ENCODE measurements at places on chromosomes 4 and X.

DNA sequence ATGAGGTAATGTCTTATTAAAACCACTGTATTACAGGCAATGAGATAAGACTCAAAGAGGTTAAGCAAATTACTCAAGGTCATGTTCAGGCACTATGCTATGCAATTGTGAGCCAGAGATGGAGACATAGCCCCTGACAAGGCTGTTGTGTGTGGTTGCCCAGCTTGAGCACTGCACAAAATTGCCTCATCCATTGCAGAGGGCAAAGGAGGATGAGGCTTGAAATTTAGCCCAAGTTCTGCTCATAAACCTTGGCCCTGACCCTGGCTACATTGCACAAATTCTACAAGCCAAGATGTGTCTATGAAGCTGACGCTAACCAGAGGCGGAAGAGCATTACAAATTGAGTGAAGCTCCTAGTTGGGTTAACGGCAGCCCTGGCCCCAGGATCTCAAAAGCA, 65.6 kb upstream of the PGM2 start:
- DNase-seq, result peak; percentile 23

GRCh38 chrX:2492531-2493218, 8.1 kb downstream of the DHRSX start:
- no peak for DNase-seq

DNA sequence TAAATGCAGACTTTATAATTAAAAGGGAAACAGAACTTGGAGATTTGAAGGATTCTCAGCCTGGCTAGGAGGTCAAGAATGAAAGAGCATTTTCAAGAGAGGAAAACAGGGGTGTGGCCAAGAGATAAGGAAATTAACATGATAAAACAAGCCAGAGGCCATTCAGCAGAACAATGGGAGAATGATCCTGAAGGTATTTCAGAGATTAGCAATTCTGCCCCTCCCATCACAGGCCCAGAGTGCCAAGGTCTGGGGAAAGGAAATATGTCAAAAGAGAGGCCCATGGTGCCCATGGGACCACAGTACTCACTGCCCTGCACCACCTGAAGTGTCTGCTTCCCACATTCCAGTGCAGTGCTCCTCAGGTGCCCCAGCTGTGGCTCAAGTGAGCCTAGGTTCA, 188.5 kb upstream of the STS start:
- DNase-seq, result no peak

- no peak for DNase-seq
Observed at GRCh38 chr4:722169-722725, 16.6 kb downstream of the PCGF3 start.

DNA sequence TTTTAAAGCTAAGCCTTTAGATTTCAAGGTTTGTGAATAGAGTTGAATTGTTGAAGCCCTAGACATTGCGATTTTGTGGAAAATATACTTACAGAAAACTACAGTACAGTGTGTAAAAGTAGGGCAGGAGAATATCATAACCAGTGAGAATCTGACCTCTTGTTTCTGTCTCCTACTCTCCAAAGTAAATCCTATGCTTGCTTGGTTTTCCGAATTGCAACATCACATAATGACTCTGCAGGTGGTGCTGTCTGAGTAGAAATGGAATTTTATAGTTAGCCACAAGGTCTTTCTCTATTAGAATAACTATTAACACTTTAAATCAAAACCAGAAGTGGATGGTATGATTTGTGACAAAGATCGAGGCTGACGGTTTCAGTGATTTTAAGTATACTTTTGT, 505.6 kb downstream of the RAPGEF2 start:
- DNase-seq, result no peak

- no peak for DNase-seq
Observed at GRCh38 chr4:74197080-74197479, 39.2 kb downstream of the MTHFD2L start.

DNA sequence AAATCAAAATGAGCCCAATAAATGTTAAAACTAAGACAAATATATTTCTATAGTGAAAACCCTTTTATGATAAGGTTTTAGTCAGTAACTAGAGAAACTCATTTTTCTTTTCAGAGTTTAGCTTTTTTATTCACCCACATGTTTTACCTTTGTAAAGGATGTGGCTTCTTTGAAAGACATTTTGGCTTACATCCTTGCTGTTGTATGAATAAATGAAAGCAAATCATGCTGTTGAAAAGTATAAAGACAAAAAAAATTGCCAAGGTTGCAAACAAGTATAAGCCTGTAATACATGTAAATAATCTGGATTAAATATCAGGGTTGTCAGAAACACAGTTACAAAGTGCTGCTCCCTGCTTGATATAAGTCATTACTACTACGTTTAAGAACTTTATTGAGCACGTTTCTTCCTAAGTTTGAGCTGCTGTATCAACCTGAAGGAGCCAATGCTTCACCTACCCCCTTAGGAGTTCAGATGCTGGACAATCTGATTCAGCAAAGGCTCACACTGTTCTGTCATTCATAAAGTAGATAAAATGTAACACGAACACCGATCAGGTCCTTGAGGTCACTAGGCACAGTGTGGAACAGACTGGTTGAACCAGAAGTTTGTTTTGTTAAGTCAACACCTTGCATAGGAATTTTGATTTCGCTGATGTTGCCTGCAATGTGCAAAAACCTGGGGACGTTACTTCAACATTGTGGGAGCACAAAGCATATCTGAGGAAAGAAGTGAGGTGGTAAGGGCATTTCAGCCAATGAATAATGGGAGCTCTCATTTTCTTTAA, 321.2 kb upstream of the BMP3 start:
- DNase-seq, result no peak

GRCh38 chr4:123606336-123606735, 209.7 kb downstream of the SPRY1 start:
- DNase-seq, result no peak

DNA sequence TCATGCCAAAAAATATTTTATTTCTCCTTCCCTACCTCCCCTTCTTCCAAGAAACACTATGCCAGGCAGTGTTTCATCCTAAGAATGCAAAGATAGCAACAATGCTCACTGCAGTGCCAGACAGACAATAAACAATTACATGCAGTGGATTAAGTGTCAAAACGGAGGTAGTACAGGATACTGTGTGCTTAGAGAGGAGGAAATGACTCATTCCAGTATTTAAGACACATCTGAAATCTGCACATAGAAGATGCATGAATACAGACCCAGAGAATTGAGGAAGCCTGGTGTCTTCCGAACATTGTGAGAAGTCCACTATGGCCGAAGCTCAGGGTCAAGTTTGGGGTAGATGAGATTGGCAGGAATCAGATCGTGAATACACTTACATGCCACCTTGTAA, 326.4 kb downstream of the PPP3CA start:
- no peak for DNase-seq

- DNase-seq, result no peak
Observed at GRCh38 chrX:43745938-43746721, 90.0 kb downstream of the MAOA start.

GRCh38 chrX:111372086-111372485, 39.9 kb downstream of the DCX start:
- DNase-seq, result no peak

- no peak for DNase-seq
Observed at GRCh38 chrX:133389975-133390374, 25.3 kb downstream of the GPC4 start.

GRCh38 chr4:153113838-153114105, 90.5 kb upstream of the TRIM2 start:
- no peak for DNase-seq

- no peak for DNase-seq
Observed at GRCh38 chr4:115918149-115918548, 804.7 kb upstream of the NDST4 start.

GRCh38 chr4:70544279-70544868, 26.0 kb downstream of the AMTN start:
- DNase-seq, result no peak
